T-helper 22 cell (primary cell): ENCODE measurements at places on chromosomes 2 and 18.

GRCh38 chr2:240892356-240892755 is 3.6 kb downstream of the MAB21L4 start:
- DNase-seq = no peak

GRCh38 chr2:12271589-12271984 is 445.1 kb upstream of the TRIB2 start:
- DNase-seq = no peak

GRCh38 chr2:66574701-66575624 is 140.0 kb downstream of the MEIS1 start:
- no peak for DNase-seq

DNA sequence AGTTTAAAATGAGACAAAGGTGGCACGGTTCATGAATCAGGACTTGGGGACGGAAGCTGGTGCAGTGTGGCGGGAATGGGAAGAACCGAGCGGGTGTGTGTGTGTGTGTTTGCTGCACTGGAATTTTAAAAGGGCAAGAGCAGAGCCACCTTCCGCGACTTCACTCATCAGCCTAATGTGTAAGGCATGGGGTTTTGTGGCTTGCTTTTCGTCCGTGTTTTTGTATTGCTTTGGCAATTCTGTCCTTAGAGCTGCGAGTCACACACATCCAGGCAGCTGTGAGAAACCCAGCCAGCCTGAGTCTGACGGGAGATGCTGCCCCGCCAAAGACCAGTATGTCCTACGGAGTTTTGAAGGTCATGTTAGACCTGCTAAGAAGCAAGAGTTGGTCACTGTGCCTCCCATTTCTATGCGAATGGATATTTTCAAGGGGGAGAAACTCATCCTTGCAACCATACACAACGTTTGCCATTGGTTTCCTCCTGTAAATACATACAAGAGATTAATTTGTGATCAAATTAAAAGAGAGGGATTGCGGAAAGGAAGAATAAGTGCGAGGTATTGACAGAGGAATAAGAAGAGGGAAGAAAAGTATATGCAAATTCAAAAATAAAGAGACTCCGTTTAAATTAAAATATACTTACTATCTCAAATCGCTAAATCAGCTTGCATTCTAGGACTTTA is 665 bp upstream of the CACNB4 start:
- DNase-seq = no peak

DNA sequence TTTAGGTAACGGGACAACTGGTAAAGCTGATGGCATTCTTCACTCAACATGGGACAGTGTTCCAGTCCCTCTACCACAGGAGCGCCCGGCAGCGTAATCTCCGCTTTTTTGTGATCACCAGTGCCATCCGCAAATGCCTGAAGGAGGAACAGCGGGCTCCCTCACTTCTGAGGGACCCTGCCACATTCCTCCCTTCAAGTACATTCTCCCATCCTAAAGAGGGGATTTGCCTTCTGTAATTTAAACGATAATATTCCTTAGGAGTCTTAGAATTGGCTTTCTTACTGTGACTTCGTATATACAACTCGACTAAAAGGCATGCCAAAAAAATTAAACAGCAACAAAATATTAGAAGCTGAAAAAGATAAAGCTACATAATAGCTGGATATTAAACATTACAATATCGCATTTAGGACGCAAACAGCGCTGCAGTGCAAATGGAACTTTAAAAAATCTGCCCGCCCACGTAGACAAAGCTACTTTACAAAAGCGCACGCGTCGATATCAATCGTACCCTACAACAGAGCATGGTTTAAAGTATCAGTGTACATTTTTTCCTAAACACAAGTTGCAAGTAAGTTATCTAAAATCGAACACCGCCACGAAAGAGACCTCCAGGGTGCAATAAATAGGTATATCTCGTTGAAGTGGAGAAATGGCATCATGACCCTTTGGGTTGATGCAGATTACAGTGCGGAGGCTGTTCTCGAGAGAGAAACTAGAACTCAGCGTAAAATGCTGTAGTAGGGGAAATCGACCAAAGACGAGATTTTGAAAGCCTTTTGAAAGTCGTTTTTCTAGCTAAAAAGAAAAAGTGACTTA is 2.3 kb upstream of the VSNL1 start:
- DNase-seq = no peak

DNA sequence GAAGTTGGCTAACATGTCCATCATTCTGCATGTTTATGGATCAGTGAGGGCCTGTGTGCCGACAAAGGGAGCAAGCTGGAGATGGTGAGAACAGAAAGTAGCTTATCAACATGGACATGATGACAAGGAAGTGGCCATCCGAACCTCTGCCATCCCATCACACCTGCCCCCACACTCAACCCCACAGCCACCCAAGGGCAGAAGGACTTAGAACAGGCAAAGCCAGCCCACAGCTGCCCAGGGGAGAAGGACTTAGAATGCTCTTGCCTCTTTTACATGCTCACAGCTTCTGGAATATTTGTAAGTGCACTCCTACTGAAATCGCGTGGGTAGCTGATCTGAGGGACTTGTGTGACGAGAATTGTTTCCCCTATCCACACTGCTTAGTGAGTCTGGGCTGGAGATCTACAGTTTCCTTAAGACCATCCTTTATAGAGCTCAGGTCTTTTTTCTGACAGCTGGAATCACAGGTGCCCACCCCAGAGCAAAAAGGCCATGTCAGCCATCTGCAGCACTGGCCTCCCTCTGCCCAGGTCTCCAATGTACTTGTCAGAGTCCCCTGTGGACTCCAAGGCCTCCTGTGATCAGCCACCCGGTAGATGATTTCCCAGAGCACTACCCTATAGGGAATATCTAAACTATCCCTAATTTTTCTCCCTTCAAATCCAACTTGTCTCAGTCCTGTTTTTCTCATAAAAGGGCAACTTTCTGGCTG is 154.1 kb downstream of the SMAD7 start:
- DNase-seq = no peak
